Stimulated activated CD8-positive, alpha-beta memory T cell treated with anti-CD3 and anti-CD28 coated beads, Interleukin-7, amount 100 ng/mL, for 24 hours (primary cell): ENCODE measurements at places on chromosomes 1 and 21.

GRCh38 chr1:57727121-57727520 lies 303.3 kb upstream of the DAB1 start:
- DNase-seq, result no peak

DNA sequence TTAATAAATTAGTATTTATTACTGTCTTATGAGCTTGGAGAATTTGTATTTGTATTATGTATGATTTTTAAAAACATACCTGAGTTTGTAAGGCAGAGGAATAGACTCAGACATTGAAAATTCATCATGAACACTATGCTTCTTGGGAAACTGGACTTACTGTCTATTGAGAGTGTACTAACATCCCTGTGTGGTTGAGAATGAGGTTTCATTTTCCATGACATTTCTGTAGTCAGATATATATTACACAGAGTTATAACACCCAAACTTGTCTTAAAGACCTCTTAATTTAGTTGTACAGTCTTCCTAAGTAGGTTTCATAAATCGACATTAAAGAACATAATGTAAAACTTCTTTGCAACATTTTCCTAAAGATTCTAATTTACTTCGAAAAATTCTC lies 30.0 kb downstream of the PPP2R5A start:
- DNase-seq, result no peak

DNA sequence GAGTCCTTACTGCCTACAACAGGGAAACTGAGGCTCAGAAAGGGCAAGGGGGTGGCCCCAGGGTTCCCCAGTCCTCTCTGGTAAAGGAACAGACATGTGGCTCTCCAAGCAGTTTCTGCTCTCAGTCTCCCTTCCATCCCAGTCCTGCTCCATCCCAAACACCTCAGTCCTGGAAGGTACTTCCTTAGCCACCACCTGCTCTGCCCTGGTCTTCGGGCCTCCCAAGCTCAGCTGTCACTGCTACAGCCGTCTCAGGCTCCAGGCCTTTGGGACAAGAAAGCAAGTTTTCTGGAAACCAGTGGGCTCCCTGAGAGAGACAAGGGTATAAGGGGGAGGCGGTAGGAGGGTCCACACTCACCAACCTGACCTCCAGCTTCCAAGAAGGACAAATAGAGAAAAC lies 23.1 kb upstream of the ADGRB2 start:
- DNase-seq, result no peak

DNA sequence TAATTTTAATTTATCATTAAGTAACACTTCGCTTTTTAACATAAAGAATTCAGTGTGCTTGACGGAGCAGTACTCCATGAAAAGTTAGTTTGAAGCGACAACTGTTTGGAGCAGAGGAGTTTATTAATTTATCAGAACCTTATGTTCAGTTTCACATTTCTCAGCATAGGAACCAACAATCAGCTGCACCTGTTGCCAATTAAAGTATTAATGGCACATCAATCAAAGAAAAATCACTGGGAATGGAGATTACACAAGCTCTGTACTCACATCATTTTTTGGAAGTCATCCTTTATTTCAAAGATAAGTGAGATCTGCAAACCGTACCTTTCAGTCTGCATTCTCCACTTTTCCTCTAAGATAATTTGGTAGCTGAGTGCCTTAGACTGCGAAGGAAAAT lies 344.6 kb downstream of the LMO4 start:
- no peak for DNase-seq

DNA sequence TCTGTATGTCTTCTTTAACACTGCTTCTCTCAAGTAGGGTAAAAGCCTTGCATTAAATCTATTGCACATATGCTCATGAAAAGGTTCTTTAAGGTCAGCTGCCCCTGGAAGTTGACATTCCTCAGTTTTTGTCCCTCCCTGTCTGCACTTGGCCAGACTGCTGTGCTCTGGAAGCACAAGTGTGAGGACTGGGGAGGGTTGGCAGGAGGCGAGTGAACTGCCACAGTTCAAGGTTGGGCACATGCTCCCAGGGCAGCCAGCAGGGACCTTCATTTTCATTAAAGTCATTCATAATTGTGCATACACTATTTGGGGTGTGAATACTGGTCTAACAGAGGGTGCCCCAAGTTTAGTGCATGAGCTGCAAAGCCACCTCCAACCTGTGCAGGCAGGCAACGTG lies 10.9 kb upstream of the THEM5 start:
- DNase-seq, result no peak

GRCh38 chr1:156826630-156827029 lies 10.0 kb upstream of the SH2D2A start:
- no peak for DNase-seq

DNA sequence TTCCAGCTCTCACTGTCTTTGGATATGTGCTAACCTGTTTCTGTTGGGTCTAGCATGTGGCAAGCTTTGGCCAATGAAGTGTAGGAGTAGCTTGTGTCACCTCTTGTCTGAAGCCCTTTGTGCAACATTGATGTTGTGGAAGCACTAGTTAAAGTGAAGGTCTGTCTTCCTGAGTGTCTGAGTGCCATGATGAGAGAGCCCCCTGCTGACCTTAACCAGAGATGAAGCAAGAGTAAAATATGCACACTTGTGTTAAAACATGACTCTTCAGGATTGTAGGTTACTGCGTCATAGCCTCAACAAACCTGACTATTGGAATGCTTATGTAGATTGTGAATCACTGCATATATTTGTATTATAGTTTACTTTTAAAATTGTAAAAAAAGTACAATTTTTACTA lies 103.7 kb downstream of the NCAM2 start:
- DNase-seq, result no peak

DNA sequence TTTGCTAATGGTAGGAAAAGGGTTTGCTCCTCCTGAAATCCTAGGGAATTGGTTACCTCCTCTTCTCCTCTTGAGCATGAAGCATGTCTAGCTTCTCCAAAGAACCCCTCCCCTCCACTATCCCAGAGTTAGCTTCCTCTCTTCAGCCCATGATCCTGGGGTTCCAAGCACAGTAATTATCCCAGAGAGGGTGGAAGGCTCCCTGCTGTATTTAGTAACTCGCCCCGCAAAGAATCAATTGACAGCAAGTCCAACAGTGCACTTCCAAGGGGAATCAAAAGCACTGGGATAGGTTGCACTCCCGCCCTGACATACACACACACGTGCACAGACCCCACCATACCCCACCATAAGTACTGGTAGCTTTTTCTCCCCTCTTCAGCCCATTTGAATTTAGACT lies 3.1 kb downstream of the S100A8 start:
- DNase-seq, result no peak

DNA sequence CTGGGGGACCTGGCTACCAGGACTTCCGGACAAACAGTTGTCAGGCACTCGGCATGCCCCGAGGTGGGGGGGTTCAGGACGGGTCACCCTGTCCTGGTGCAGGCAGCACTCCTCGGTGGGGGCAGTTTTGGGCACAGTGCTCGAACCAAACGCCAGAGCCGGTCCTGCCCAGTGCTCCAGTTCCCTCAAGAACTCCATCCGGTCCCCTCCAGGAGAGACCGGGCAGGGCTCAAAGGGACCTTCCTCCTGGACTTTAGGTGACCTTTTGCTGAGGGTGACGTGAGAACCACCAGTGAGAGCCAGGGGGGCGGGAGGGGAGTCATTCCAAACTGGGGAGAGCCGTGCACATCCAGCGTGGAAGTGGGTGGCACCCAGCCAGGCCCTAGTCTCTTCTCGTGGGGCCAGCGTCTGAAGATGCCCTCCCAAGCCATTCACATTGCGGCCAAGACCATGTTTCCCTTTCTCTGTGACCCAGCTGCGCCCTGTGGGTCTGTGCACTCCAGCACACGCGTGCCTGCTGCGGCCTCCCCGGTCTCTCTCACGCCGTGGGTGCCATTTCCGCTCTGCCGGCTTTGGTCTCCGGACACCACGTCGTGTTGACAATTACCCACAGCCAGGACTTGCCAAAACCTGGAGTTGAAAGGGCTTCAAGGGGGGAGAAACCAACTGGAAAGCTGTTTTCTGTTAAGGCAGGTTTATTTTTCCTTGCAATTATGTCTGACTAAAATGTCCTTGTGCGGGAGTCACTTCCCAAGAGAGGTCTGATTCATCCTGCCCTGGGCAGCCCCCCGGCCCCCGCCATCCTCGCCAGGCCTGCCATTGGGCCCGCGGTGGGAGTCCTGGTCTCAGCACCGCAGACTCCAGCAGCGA lies 178.8 kb upstream of the ARHGEF16 start:
- DNase-seq, result no peak

DNA sequence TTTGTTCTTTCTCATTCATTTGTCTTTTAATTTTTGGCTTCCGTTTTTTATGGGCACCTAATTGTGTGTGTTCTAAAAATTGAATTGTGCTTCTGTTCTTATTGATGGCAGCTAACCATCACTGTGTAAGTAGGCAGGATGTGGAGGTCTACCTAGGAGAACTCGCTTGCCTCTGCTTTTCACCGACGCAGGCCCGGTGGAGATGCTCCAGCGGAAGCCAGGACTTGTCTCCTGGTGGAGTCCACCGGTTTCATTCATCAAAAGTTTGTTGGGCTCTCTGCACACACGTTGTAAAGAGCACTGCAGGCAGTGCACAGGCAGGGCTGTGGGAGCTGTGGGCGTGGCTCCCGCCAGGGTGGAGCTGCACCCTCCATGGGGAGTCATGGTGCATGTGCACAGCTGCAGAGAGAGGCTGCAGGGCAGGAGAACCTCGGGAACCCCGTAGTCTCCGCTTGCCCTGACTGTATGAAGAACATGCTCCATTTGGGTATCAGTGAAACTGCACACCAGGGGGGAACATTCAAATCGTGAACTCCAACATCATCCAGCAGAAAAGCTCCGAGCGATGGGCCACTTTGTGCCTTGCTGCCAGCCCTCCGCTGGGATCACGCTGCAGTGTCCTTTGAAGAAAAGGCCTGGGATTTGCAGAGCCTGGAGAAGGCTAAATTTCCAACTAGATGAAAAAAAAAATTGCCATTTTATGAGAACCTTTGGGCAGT lies 6.0 kb upstream of the C1orf174 start:
- DNase-seq, result no peak

DNA sequence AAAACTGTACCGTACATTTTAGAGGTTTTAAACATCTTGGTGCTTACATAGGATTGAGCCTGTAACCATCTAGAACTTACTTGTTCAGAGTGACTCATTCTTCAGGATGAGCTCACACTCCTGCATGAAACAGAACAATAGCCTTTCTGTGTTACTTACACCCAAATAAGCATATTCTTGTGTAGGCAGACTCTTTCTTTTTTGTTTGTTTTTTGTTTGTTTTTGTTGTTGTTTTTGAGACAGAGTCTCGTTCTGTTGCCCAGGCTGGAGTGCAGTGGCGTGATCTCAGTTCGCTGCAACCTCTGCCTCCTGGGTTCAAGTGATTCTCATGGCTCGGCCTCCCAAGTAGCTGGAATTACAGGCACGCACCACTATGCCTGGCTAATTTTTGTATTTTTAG lies 3.8 kb upstream of the CA6 start:
- DNase-seq, result no peak

GRCh38 chr1:87131809-87132283 lies 196.8 kb upstream of the LMO4 start:
- peak; percentile 61 for DNase-seq

- DNase-seq, result no peak
Observed at GRCh38 chr1:22804969-22805671, 94.5 kb downstream of the EPHB2 start.

- DNase-seq, result no peak
Observed at GRCh38 chr1:43286115-43286514, 734 bp upstream of the C1orf210 start.
